CD4-positive, alpha-beta T cell treated with Interleukin-4 for 4 hours (primary cell): ENCODE measurements at places on chromosomes 11 and 22.
A peak's percentile ranks its signal among the peaks of the same experiment; 100 is the strongest.

DNA sequence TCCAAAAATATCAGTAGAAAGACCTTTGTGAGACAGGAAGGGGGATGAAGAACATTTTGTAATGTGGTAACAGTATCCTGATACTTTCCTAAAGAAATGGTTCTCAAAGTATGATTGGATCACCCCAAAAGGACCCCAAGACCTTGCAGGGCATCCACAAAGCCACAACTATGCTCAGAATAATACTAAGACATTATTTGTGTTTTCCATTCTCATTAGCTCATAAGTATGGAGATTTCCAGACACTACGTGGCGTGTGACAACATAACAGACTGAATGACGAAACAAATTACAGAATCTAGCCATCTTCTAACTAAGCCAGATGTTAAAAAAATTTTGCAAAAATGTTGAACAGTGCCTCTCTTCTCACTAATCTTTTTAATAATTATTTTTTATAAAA lies 24.9 kb downstream of the CHEK2 start:
- no peak for DNase-seq

DNA sequence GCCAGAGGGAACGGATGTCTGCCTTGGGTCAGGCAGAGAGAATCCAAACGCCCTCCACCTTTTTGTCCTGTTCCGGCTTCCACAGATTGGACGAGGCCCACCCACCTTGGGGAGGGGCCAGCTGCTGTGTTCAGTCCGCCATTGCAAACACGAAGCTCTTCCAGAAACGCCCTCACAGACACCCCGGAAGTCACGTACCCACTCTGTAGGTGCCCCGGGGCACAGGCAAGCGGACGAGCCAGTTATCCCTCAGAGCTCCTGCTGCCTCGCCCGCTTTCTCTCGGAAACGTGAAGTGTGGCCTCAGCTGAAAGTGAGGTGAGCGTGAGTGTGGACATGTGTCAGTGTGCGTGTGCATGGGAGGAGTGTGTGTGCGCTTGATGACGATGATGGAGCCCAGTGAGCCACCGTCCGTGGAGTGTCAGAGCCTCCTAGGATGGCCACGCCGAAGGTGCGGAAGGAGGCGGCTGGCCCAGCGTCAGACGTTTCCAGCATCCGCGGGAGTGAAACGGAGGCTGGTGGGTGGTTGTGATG lies 869.2 kb downstream of the TBC1D22A start:
- no peak for DNase-seq

DNA sequence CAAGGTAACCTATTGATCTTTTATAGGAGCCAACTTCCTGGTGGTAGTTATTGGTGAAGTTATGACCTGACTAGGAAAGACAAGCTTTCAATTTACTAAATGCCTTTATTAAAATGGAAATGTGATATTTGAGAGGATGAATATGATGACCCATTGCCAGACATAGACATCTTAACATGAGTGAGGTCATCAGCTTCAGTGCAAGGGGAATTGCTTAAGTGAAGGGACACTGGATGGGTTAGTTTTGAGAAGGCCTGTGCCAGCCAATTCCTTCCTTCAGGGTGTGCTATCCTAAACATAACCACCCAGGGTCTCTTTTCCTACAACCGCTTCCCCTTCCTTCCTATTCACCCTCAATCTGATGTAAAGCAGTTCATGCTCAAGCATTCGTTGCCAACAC lies 21.5 kb downstream of the NAV2 start:
- DNase-seq = no peak

DNA sequence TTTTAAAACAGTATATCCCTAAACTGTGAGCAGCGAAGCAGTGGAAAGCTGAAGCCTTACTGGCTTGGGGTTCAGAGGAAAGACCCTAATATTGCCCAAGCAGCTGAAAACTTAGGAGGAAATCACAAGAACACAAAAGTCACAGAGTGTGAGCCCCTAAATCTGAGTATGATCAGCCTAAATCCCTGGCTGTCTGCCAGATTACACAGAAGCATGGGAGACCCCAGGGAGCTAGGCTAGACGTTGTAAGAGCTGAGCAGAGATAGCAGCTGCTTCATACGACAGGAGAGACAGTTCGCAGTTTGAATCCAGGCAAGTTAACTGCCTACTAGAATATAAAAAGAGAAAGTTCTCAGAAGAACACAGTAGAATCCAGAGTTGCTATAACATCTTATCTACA lies 81.2 kb downstream of the PACS1 start:
- DNase-seq = no peak

DNA sequence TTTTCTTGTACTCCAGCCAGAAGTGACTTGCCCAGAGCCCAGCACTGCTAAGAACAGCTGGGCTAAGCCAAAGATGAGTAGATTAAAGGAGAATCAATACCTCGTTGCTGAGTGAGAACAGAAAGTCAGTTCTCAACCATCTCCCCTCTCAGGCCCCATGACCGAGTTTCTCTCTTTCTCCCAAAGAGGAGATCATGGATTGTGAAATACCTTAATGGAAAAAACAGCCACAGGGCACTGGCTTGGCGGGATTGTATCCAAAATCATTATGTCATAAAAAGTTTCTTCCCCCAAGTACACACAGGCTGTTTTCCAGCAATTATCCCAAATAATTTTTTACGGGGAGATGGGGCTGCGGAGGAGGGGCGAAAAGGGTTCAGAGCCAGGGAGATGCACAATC lies 111.8 kb upstream of the TMEM45B start:
- no peak for DNase-seq

DNA sequence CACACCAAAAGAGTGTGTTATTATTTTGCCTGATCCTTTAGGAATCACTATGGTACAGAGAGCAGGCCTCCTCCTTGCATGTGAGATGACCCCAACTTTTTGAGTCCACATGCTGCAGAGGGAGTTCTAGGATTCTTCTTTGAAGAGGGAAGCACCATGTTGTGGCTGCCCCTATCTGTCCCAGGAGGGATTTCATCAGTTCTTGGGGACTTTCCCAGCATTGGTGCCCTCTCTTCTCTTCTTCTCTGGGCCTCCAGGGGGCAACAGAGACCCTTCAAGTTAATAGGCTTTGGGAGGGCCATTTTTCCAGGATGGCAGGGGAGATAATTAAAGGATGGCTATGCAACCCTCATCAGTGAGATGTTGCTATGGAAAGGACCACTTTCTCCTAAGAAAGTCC lies 3.6 kb downstream of the MMP1 start:
- DNase-seq = no peak

DNA sequence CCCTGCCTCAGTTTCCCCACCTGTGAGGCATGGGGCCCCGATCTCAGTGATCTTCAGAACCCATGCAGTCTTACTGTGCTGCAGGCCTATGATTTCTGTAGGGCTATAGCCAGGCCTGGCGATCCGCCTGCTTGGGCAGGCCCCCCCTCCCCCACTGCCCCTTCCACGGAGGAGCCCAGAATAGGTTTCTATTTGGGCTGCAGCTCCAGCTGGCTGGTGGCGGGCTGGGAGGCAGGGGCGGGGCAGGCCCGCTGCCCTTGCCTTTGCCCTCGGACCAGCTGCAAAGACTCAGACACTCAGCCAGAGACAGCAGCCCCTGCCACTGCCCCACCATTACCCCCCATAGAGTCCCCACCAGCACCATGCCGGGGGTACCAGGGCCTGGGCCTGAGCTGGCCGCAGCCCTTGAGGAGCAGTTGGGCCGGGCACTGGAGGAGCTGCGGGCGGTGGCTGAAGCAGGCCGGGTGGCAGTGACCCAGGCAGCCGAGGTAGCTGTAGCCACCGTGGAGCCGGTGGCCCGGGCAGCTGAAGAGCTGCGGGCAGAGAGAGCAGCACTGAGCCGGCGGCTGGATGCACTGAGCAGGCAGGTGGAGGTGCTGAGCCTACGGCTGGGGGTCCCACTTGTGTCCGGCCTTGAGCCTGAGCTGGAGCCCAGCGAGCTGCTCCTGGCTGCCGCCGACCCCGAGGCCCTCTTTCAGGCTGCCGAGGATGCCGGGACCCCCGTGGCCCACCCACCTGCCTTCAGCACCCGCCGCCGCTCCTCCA lies 12.2 kb downstream of the SMTN start:
- DNase-seq = no peak

- DNase-seq = no peak
Observed at GRCh38 chr11:46916286-46917108, 1.9 kb downstream of the LRP4 start.

DNA sequence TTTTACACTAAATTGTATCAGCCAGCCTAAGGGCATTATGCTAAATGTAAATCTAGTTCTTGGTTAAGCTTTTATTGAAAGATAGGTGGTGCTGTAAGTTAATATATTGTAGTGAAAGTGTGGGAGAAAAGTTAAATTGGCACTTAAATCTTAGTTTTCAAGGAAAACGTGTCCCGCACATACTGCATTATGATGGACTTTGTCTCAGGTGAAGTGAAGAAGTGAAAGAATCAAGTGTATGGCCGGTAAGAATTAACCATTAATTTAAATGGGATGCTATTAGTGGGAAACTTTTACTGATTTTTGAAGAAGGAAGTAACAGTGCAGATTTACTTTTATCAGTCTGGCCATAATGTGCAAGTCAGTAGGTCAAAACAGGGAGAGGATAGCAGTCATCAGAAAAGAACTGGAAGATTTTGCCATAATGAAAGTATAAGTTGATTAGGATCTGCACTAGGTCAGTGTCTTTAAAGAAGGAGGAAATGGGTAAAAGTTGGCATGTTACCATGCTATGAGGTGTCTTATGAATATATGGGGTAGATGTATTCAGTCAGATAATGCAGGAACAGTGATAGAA lies 81.6 kb downstream of the PDHX start:
- peak; percentile 38 for DNase-seq

- DNase-seq = no peak
Observed at GRCh38 chr11:108727665-108728064, 62.8 kb downstream of the DDX10 start.

GRCh38 chr22:50678651-50679521 lies 6.3 kb downstream of the SHANK3 start:
- no peak for DNase-seq

GRCh38 chr11:19160847-19161246 lies 40.9 kb downstream of the CSRP3 start:
- no peak for DNase-seq

DNA sequence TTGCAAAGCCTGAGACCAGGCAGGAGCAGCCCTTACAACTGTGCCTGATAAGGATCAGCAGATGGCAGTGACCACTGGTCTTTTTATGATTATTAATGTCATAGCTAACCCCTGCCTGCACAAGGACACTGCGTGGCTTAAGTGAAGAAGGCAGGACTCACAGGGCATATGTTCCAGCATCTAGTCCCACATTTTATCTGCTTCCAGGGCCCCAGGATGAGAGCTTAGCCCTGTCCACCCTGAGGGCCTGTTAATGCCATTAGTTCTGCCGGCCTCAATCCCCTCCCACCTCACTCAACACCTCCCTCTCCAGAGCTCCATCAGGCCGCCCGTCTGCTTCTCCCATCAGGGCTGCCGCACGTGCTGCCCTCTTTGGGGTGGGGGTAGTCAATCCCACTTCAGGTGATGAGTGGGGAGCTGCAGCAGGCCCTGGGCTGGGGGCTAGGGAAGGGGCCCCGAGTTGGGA lies 33.1 kb upstream of the TSPAN18 start:
- DNase-seq = no peak

DNA sequence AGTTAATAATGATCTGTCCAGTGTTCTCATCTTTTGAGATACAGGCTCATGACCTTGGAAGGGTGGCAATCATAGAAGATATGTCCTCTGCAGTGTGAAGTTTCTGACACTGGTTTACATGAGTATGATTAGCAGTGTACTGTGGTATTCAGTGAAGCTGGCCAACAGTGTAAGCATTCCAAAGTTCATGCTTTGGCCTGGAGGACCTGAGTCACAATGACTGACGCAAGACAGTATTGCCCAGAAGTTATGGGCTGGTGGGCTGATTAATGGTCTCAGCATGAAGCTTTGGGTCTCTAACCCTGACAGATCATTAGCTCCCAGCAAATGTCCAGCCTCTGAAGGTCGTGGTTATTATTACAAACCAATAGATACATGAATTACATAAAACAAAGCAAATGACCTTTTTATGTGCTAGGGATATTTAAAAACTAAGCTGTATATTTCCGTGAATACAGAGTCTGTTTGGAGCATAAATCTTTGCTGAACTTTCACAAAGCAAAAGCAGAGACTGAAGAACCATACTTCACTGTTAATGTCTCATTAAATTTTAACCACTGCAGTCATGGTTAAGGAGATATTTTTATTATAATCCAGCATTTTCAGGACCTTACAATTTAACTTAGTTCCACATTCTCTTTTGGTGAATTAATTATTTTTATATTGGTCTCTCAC lies 28.3 kb upstream of the USP47 start:
- DNase-seq = no peak
